Heart left ventricle (tissue), 16 donors: ENCODE measurements at places on chromosomes 1 and 21. TPM values are rescaled to one million over a fixed set of nuclear protein-coding genes. Genes with fewer than 3 reads are reported as not detected.
A peak's percentile ranks its signal among the peaks of the same experiment; 100 is the strongest.

- DNase-seq: no peak
Observed at GRCh38 chr1:230708631-230709580, 5.0 kb downstream of the AGT start.

- DNase-seq: no peak
Observed at GRCh38 chr1:170618421-170618820, 45.5 kb upstream of the PRRX1 start.

DNA sequence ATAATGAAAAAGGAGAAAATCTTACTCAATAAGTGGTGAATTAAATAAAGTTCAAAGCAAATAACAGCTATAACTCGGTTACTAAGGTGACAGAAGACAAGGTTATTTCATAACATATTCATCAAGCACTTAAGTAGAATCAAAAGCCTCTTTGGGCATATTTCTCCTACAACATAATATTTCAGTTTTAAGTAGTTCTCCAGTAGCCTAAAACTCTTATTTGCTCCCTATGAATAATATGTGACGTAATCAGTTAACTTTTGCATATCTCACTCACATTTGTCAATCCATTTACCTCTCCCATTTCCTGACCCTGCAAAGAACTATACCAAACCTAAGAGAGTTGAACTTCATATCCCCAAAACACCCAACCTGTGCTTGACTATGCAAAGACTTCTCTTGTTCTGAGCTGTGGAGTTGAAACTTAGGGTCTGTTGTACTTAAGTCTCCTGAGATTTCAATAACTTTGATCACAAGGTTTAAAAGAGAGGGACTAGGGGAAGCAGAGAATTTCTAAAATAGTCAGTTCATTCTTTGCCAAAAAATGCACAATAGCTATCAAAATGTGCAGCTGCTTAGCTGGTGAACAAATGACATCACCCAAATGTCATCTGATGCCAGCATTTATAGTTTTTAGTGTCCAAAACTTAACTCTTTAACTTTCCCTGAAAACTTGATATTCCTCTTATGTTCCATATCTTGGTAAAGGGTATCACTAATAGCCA, 37.2 kb downstream of the TTLL7 start:
- DNase-seq: no peak

DNA sequence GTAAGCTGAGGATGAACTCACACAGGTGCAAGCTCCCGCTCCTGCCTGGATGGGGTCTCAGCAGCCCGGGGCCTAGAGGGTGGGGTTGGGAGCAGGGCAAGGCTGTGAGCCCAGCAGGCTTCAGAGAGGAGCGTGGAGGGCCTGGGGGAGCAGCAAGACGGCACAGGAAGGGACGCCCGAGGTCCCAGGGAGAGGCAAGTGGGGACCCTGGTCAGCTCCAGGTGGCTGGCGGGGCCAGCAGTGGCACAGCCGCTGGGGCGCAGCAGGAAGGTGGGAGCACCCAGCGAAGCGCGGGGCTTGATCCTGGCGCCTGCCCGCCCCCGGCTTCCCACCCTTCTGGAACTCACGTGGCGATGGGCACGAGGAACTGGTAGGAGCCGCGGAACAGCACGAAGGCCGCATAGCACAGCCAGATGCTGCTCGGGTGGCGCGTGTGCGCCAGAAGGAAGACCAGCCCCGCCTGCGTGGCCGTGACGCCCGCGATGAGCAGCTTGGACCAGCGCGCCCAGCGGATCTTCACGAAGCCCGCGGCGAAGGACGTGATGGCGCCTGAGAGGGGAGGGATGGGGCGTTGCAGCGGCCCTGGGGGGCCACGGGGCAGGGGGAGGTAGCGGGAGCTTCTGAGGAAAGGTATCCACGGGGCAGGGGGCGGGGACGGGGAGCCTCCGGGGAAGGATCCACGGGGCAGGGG, 11.7 kb downstream of the SLC19A1 start:
- DNase-seq: peak; percentile 63

- peak; percentile 83 for DNase-seq
Observed at GRCh38 chr1:205543351-205544301, 39.2 kb downstream of the CDK18 start.

- no peak for DNase-seq
Observed at GRCh38 chr1:77511440-77511840, 171.0 kb downstream of the ZZZ3 start.

- DNase-seq: no peak
Observed at GRCh38 chr1:157363660-157364140, 188.6 kb downstream of the FCRL5 start.

DNA sequence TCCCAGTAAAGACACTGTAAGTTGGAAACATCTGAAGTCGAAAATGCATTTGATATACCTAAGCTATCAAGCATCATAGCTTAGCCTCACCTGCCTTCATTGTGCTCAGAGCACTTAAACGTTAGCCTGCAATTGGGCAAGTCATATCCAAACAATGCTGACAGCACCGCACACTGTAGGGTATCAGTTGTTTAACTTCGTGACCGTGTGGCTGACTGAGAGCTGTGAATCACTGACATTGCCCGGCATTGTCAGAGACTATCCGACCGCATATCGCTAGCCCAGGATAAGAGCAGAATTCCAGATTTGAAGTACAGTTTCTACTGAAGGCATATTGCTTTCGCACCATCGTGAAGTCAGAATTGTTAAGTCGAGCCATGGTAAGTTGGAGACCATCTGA, 41.5 kb downstream of the GALNT2 start:
- no peak for DNase-seq

DNA sequence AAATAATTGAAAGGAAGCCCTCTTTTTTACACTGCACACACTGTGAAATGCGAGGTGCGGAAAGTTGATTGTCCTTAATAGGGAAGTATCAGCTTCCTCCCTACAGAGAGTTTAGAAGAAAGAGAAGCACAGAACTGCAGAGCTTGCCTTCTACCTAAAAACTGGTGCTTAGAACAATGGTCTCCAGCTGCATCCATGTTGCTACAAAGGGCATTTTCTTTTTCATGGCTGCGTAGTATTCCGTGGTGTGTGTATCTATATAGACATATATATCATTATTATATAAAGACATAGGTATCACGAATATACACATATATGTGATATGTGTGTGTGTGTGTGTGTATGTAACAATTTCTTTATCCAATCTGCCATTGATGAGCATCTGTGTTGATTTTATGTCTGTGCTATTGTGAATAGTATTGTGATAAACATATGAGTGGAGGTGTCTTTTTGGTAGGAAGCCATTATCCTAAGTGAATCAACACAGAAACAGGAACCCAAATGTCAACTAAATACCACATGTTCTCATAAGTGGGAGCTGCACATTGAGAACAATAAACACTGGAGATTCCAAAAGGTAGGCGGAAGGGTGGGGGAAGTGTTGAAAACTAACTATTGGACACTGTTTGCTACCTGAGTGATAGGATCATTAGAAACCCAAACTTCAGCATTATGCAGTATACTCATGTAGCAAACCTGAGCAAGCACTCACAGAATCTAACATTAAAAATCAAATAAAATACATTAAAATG, 290.0 kb upstream of the RUNX1 start:
- DNase-seq: no peak

DNA sequence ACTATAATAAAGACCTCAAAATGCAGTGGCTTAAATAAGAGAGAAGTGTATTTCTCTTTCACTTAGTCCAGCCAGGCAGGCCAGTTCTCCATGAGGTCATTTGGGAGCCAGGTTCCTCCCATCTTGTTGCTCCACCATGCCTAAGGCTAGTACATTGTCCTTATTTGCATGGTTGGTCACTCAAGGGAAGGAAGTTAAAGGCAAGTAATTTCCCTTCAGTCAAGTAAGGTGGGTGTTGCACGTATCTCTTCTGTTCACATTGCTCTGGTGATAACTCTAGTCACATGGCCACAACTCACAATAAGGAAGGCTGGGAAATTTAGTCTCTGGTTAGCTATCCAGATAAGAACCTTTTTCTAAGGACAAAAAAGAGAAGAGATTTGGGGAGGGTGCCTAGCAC, 27.2 kb upstream of the TADA1 start:
- DNase-seq: no peak

DNA sequence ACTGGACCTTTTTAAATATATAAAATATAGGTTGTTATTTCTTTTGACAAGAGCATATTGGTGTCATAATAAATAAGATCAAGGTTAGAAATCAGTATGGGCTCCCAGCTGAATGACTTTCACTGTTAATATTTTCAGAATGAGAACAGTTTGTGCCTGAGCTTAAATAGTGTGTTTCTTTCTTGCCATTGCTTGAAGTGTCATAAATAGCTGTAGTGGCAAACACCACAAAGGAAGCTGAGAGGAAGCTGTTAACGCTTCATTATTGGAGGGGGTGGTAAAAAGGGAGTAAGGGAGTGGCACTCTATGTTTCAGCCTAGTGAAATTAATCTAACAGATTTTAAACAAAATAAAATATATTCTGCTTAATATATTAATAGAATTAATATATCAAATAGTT, 1089.8 kb upstream of the NCAM2 start:
- DNase-seq: no peak

DNA sequence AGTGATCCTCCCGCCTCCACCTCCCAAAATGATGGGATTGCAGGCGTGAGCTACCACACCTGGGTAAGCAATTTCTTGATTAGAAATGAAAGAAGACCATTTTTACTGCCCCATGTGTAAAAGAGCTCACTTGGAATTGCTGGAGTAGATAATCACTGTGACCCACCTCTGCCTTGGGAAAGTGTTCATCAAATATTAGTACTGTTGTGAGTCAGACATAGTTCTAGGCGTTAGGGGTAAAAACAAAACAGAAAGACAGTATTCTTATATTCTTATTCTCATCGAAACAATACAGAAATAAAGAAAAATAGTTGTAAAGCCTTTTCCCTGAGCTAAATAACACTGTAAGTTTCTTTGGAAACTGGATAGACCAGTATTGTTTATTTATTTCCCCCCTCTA, 36.2 kb downstream of the CELF3 start:
- no peak for DNase-seq

DNA sequence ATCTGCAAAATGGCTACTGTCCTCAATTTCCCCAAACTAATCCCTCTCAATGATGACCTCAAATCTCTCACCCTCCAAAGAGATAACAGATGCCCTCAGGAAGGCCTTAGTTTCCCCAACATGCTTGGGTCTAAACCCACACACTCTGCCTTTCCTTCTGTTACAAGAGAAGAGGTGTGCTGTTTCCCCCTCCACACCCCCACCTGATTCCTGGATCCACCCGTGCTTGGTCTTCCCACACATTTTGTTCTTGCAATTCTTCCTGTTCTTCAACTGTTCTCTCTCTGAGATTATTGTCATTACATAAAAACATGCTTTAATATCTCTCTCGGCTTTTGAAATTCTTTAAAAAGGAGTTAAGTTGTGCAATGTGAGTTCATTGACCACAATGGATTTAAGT, 5.7 kb upstream of the CBR3 start:
- DNase-seq: no peak

DNA sequence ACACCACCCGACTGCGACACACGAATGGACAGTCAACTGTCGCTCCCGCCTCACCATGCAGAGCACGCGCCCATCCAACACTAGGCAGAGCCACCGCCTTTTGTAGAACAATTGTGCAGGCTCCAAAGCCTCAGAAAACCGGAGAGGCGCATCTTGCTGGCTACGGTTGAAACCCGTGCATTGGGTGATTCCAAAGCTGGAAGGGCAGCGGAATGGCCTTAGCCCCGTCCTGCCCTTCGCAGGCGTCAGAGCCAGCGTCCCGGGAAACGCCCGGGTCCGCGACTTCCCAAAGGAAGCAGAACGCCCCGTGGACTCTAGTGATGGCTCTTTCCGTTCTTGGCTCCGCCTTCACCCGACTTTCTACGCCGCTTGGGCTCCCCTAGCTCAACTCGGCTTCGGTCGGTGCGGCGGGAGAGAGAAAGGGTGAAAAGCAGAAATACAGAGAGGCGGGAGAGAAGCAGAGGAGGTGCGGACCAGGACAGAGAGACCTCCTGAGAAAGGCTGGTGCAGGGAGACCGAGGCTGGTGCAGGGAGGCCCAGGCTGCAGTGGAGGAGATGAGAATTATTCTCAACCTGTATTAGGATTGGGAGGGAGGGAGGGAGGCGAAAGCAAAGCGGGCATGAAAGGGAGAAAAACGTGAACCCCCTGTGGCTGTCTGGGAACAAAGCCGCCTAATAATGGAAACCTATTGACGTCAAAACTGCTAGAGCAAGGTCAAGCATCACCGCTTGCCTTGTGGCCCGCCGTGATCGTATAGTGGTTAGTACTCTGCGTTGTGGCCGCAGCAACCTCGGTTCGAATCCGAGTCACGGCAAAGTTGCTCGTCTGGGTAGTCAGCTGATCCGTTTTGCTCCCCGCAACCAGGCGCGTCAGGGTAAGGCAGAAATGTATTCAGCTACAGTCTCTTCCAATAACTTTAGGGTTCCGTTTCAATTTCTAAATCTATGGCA, 99.5 kb downstream of the PRKAB2 start:
- DNase-seq: no peak

DNA sequence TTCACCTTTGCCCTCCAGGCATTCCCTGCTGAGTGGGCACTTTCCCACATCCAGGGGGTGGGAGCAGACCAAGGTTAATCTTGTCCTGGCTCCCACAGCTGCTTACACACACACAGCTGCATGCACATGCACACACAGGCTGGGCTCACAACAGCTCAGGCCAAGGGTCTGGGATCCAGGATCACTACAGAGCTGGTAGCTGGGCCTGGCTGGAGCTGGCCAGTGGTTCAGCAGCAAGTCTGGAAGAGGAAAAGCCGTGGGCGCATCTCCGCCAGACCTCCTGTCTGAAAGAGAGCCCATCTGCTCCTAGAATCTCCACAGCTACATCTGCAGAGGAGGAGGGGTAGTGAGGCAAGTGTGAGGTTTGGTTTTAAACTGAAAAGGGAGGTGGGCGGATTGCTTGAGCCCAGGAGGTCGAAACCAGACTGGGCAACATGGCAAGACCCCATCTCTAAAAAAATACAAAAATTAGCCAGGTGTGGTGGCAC, 3.8 kb downstream of the CDK18 start:
- no peak for DNase-seq

GRCh38 chr1:10074852-10075730, 42.3 kb downstream of the UBE4B start:
- no peak for DNase-seq

- peak; percentile 42 for DNase-seq
Observed at GRCh38 chr1:22709891-22710700, 543 bp upstream of the EPHB2 start.

DNA sequence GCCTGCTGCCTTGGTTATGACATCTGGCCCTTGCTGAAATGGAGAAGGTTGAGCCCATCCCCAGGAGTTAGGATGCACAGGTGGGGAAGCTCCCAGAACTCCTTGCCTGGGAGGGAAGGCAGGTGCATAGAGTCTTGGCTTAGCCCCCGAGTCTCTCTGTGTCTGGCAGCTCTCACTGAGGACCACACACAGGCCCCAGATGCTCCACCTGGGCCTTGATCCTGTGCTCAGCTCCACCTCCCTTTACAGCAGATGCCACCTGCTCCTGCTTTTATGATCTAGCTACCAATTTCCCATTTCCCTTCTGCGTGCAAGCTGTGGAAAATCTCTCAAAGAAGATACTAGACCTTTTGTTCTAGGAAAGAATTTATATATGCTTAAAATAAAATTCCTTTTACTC, 28.8 kb upstream of the KCNJ6 start:
- no peak for DNase-seq

The BRINP3 gene
- 2.3 TPM for total RNA-seq

The C8B gene
- not detected for total RNA-seq

The CRYAA gene
- total RNA-seq: not detected

The SPRR1B gene
- total RNA-seq: not detected

The DIPK1A gene
- total RNA-seq: 6.2 TPM

The RBM11 gene
- total RNA-seq: not detected

The OXCT2 gene
- total RNA-seq: 2.3 TPM
